Fibroblast of lung (primary cell): ENCODE measurements at places on chromosomes 16 and 17.

GRCh38 chr16:84324434-84325262 is 30.0 kb downstream of the WFDC1 start:
- no peak for DNase-seq

DNA sequence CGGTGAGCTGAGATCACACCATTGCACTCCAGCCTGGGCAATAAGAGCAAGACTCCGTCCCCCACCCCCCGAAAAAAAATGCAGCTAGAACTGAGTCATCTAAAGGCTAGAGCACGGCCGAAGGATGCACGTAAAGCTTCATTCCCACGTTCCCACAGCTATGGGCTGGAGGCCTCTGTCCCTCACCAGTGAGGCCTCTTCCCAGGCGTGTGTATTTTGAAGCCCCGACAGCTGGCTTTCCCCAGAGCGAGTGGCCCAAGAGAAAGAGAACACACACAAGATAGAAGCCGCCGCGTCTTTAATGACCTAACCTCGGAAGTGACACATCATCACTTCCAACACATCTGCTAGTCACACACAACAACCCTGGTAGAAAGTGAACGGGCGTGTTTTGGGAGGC is 6.6 kb upstream of the KCTD5 start:
- peak; percentile 16 for DNase-seq

DNA sequence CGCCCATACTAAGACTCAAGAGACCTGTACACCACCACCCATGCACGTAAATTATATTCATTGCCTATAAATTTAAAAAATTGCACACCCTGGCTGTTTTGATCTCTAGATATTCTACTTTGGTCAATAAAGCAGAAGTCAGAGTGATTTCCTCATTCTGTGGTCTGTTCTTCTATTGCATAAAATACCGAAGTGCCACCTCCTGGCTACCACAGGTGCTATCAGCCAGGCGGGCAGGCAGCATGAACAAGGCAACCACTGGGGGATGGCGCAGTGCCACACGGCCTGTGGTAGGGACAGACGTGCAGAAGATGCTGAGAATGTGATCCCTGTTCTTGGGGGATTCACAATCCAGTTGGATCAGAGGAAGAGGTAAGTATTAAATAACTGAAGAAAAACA is 122.3 kb downstream of the CDK5R1 start:
- DNase-seq = peak; percentile 32

DNA sequence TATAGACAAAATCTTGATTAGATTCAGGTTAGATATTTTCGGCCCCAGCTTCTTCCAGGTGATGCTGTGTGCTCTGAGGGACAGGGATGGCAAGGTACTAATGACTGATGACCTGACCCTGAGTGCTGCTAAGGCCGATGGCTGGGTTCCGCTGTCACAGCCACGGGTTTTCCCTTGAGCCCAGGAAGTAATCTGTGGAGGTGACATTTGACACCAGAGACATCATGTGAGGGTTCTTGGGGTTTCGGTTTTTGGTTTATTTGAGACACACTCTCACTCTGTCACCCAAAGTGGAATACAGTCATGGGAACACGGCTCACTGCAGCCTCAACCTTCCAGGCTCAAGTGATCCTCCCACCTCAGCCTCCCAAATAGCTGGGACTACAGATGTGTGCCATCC is 9.8 kb downstream of the OTOP3 start:
- DNase-seq = no peak

DNA sequence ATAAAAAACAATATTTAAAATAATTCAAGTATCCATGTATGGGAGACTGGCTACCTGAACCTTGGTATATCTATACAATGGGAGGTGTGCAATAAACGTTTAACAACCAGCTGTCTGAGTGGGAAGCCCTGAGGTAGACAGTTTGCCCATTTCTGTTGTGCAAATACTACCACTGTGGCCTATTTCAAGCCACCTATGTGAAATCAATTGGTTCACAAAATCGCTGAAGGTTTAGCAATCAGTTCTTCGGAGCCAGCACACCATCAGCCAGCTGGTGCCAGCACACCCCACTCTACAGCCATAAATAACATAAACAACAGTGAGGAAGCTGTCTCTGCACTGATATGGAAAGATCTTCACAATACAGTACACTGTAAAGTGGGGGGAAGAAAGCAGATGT is 46.7 kb upstream of the KDM8 start:
- no peak for DNase-seq

GRCh38 chr17:29591146-29591736 is 1.7 kb upstream of the ANKRD13B start:
- DNase-seq = peak; percentile 84
